ENCODE measurements at places on chromosomes 5 and 9.

DNA sequence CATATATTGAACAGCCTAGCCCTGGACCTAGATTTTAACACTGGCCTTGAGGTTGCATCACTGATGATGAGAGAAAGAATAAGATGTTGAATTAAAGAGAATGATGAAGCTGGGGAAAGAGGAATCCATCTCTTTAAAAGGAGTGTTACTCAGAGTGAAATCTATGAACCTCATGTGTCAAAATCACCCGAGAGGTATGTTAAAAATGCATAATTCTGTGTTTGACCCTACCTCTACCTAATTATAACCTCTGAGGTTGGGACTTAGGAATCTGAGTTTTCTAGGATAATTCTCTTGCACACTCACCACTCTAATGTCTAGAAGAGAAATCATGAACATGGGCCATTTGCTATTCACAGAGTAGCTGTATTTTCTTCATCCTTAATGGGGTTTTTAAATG is 479.4 kb downstream of the ENC1 start:
- no peak for DNase-seq

GRCh38 chr5:102483736-102484135 is 15.1 kb downstream of the SLCO6A1 start:
- DNase-seq: peak; percentile 26

DNA sequence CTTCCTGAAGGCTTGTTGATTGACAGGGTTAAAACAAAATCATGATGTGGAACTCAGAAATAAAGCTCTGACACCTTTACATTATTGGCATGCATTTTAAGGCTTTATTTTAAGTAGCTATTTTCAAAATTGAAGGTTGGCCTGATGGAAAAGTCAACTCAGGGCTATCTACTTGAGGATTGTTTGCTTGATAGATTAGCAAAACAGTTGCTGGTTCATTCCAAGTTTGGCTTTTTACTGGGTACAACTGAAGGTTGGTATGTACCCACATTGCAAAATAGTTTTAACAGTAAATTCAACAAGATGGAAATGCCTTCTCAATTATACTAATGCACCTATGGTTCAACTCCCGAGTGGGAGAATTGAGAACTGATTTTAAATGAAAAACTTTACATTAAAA is 161.8 kb upstream of the ELL2 start:
- DNase-seq: no peak

DNA sequence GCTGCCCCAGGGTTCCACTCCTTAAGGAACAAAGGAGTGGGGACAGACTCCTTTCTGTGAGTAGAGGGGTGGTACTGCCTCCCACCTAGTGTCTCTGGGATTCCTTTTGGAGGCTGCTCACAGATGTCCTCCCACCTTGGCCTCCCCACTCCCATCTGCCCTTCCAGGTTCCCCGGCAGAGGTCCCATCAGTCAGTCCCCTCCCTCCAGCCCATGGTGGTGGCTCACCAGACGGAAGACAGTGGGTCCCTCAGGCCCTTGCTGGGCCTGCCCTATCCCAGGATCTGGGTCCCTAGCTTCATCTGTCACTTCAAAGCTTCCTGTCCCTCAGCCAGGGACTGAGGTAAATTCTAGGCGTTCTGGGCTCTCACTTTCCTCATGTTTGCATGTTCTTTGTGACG is 35.6 kb upstream of the NEK6 start:
- no peak for DNase-seq

- DNase-seq: no peak
Observed at GRCh38 chr9:101467690-101468089, 32.1 kb upstream of the ALDOB start.

DNA sequence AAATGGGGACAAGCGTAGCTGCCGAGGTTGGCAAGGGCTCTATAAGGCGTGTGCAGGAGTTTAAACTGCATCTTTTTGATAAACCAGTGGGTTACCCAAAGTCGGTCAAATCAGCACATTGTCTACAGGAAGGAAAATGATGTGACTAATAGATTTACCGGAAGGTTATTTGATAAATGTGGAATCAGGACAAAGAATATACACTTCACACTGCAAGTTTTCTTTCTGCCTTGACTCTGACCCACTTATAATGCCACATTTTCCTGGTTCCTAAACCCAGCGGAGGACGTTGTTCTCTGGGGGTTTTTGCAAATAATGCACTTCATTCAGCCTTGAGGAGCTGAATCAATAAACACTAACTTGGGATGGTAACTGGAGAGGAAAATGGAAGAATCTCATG is 76.8 kb downstream of the TTLL11 start:
- DNase-seq: no peak

DNA sequence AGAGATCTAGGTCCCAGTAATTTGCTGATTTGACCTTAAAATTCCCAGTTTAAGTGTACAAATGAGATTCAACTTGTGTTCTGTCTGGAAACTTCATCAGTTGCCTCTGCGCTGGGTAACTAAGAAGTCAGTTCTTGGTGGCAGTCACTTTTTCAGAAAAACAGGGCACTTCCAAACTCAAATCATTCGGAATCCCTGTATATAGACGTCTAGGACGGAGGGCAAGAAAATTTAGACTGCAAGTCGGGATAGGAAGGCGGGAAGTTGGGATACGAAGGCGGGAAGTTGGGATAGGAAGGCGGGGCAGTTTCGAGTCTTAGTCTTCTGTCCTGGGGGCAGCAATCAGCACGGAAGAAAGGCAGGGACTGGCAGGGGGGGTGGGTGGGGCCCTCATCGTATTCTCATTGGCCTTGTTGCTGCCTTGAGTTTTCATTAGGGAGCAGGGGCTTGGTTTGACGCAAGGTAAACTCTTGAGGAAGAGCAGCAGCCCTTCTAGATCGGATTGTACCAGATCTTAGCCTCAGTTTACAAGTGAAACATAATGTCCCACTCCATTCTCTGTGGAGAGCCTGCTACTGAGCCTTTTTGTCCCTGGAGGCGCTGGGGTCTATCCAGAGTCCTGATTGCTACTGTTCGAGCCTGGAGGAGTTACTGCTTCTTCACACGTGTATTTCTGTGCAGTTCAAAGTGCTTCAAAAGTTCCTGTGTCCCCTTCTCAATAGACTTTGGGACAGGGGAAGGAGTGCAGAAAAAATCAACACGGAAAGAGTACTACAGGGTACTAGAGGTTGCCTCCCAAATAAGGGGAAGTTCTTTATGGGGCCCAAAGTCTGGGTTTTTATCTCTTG is 2.7 kb upstream of the PURA start:
- DNase-seq: no peak

DNA sequence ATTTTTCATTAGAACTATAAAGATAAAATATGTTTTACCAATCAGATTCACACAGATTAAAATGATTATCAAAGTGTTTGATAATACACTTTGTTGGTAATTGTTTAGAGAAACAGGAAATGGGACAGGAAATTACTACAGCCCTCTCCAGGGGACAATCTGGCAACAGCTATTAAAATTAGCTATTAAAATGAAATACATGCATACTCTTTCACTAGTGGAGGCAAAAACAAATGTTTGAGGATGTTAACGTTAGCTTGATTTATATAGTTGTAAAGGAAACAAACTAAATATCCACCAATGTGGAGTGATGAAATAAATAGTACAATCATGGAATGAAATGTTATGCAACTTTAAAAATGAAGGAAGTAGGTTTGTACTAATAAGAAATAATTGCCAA is 53.7 kb downstream of the TARS1 start:
- peak; percentile 26 for DNase-seq

- DNase-seq: no peak
Observed at GRCh38 chr5:150598006-150598405, 42.5 kb upstream of the SYNPO start.

DNA sequence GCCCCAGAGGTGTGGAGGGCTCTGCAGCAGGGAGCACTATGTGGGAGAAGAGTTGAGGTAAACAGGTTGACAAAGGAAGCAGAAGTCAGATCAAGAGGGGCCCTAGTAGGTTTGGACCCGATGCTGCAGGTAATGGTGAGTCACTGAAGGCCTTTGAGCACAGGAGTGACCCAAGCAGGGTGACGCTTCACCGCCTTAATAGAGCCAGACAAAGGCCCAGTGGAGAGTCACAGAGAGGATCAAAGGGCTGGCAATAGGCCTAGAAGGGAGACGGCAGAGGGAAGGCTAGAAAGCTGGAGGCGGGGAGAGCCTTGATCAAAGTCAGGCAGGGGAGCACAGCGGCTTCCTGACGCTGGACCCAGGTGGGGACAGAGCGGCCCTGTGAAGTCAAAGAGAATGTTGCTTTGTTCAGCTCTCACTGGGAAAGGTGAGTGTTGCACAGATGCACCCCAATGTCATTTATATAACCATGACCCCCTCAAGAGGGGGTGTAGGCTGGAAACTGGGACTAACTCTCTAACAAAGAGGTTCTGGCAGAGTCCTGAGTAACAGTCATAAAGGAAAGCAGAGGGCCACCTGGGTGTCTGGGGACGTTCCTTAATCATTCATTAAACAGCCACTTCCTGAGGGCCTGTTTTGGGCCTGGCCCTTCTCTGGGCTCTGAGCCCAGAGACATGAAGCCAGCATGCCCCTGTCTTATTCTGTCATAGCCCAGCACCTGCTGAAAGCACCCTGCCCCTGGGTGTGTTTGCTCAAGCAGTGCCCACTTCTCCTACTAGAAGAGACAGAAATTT is 9.8 kb upstream of the CPLX2 start:
- DNase-seq: no peak

DNA sequence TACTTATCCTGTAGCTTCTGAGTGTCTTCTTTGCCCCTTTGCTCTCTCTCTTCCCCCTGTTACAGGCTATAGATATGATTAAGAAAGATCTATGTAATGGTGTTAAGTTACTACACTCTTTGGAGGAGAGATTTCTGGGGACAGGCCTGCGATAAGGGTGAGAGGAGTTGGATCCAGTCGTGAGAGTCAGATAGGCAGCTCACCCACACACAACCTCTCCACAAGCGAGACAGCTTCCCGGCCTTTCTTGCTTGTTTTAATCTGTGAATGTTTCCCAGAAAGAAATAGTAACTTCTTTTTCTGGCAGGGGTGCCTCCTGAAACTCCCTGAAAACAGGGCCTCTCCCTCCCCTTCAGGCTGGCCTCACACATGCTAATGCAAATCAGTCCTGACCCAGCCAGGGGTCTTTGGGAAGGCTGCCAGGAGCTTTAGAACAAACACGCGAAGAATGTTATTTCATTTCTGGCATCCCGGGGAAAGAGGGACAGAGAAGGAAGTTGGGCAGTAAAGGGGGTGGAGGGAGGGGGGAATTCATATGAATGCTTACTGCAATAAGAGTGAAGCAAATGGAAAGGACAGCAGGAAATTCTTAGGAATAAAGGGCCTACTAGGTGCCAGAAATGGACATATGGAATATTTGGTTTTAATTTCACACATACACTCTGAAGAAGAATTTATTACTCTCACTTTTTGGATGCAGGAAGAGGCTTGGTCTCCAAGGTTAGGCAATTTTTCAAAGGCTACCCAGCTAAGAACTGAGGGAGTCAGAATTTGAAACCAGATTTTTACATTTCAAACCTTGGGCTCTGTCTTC is 215.8 kb upstream of the TRIM32 start:
- DNase-seq: peak; percentile 95

DNA sequence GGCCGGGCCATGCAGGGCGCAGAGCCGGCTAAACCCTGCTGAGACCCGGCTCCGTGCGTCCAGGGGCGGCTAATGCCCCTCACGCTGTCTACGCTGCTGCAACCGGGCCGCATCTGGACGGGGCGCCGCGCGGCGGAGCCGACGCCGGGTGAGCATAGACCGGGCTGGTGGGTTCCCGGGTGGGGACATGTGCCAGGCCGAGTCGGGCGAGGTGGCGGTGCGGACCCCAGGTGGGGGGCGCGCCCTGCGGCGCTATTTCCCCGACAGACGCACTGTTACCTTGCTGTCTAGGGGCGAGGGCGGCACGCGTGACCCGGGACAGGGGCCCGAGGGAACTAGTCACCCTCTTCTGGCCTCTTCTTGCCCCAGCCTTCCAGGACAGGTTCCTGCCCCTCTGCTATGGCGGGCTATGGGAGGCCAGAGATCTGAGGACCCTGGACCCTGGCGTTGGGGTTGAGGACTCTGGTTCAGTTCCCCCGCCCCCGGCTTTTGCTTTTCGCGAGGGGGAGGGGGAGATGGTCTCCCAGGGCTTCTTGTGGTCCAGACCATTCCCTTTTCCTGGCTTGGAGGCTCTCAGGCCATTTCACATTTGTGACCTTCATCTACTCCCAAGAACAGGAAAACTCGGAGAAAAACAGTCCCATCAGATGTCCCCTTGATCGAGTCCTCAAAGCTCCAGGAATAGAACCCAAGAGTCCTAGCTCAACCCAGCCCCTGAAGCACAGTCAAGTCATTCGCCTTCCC is 536 bp downstream of the SLC27A4 start:
- DNase-seq: no peak

DNA sequence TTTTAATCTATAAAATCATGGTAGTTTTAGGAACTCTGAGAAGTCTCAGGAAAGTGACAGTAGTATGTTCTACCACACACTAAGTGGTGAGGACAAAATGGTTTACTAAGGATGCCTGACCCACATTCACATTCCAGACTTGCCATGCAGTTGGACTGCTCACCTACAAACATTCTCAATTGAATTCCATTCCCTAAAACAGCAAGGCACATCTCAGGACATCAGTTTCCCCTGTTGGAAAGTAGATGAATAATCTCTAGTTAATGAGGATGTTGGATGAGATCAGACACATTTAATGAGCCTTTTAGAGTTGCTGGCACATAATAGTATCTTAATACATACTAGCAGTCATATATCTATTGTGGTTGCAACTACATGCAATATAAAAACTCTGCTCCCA is 76.6 kb downstream of the ZNF618 start:
- no peak for DNase-seq

Data from adipocyte (in vitro differentiated cells).